ENCODE measurements at places on chromosomes 5 and 9. TPM values are rescaled to one million over a fixed set of nuclear protein-coding genes. Genes with fewer than 3 reads are reported as not detected.

- no peak for DNase-seq
These were observed 42.7 kb upstream of the FUBP3 start for GRCh38 chr9:130536701-130537107.

NR2F1-AS1 gene
- total RNA-seq: 8.7 TPM

- no peak for DNase-seq
These were observed 41.3 kb upstream of the ORM1 start for GRCh38 chr9:114281473-114282103.

- no peak for DNase-seq
These were observed 165.8 kb upstream of the NR3C1 start for GRCh38 chr5:143569213-143569701.

- no peak for DNase-seq
These were observed 311.7 kb upstream of the ZNF608 start for GRCh38 chr5:125057912-125058826.

DNA sequence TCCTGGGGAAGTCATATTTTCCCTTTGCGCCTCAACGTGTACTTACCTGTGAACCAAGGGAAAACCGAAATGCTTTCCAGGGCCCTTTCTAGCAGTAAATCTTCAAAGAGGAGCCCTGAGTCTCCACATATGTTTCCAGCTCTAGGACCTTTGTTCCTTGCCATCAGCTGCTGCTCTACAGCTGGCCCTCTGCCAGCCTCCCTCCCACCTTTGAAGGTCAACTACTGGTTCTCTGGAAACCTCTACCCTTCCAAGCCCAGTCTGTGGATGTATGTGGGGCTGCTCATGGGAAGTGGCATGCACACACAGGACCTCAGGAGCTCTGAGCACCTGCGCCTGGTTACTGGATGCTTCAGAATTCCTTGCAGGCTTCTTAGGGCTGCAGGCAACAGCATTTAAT is 117.2 kb downstream of the PSD2 start:
- DNase-seq: no peak

GRCh38 chr9:33304362-33304761 is 14.0 kb downstream of the NFX1 start:
- no peak for DNase-seq

TAS2R1 gene
- total RNA-seq: not detected

RAI14 gene
- 80.1 TPM for total RNA-seq

DNA sequence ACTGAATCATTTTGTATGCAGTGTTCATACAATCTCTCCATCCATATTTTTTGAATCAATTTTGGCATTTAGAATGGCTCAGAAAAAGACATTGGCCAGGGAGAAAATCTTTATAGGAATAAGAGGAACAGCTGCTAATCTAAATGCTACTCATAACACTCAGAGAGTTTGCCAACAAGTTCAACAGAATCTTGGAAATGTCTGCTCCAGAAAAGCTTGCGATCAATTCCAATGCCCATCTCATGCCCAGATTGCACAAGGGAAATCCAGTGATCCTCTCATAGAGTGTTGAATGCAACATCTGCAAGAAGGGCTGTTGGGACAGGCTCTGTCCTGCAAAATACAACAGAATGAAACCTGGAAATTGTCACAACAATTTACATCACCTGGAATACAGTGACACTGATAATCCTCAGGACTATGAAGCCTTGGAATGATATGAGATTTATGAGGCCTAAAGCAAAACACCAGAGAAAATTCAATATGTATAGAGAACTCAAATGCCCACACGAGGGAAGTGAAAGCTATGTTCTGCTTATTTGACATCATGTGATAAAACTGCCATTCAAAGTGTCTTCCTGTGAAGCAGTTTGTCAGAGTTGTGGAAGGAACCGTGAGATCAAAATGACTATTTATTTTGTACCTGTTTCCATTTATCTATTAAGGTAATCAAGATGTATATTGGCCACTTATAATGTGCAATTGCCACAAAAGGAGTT is 190.1 kb downstream of the PARP8 start:
- no peak for DNase-seq

DNA sequence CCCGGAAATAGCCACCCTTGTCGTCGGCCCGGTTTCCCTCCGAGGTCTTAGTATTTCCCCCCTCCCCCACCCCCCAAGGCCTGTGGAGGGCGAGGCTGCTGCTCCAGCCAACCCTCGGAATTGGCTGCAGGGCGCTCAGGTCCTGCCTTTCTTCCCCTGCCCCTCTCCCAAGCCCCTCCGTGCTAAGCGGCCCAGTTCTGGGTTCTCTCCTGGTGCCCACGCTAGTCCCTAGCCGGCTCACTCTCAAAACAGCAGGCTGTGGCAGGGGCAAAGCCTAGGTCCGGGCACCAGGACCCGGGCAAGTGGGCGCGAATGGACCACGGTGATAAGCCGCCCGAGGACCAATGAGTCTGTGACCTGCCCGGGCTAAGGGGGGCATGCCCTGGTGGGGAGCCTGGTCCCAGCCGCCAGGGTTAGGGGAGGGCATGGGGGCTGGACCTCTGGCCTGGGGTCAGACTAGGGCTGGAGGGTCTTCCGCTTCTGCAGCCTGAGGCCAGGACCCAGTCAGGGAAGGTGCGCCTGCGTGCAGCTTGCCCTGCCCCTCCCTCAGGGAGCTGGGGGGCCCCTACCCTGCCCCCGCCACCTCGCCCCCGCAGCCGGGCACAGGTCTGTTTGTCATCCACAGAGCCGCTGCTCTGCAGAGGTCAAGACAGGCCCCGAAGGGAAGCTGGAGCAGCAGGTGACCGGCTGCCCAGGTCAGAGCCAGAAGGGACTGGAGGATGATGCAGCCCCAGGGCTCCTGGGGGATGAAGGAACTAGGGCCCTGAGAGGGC is 5.0 kb upstream of the IRX4 start:
- DNase-seq: no peak

- DNase-seq: no peak
These were observed 15.4 kb upstream of the C5orf47 start for GRCh38 chr5:173973616-173973969.

GRCh38 chr9:93203718-93204469 is 20.0 kb downstream of the WNK2 start:
- no peak for DNase-seq

- DNase-seq: no peak
These were observed 90.2 kb downstream of the NSUN2 start for GRCh38 chr5:6542421-6543345.
